Breast epithelium (tissue), 4 donors: ENCODE measurements at places on chromosomes 5 and 9.

DNA sequence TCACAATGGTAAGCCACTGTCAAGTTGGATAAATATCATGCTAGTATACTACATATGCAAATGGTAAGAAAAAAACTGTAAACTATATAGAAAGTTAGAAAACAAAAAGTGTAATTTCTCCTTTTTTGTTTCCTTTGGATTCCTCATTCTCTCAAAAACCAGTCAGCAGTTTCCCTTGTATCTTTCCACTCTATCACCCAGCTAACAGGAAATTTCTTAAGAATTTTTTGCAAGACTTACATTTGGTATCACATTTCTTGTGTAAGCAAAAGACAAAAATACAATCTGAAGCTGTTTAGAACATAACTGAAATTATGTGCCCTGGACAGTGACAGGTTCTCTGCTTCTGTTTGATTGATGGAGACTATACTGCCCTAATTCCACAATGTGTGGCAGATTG lies 25.2 kb upstream of the MSH3 start:
- DNase-seq = no peak
- no peak overlapping the region for H3K4me3 ChIP-seq

DNA sequence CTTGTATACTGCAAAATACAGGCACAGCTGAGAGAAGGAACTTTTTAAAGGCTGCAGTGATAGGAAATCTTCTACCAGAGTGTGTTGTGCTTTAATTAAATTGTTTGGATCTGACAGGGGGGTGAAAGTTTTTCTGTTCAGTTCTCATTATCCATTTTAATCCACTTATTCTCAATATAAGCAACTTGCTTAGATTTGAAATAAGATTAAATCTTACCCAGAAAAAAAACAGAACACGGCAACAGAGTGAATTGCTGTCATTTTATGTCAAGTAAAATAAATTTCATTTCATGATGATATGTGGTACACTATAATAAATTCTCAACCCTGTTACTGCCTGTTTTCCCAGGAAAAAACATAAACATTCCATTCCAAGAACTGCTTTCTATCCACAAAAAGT lies 37.1 kb upstream of the CAMK4 start:
- H3K27me3 ChIP-seq = no peaks in the 10 kb centered on the region
- no peak for DNase-seq
- H3K4me3 ChIP-seq = no peak overlapping the region
- H3K27ac ChIP-seq = no peak overlapping the region
- H3K4me1 ChIP-seq = no peaks in the 10 kb centered on the region

GRCh38 chr5:69138766-69139165 lies 28.2 kb upstream of the CCNB1 start:
- no peak for DNase-seq
- no peak overlapping the region for H3K27ac ChIP-seq
- no peak overlapping the region for H3K4me3 ChIP-seq
- H3K4me1 ChIP-seq = no peaks in the 10 kb centered on the region
- no peaks in the 10 kb centered on the region for H3K27me3 ChIP-seq

- no peaks in the 10 kb centered on the region for H3K27me3 ChIP-seq
- H3K36me3 ChIP-seq = no peaks in the 10 kb centered on the region
- no peak overlapping the region for H3K4me3 ChIP-seq
- peaks cover 7% of the 10 kb centered on the region for H3K4me1 ChIP-seq
- H3K27ac ChIP-seq = peak overlapping the region; percentile 76
- no peak for DNase-seq
Observed at GRCh38 chr9:125538092-125538473, 168.9 kb downstream of the MAPKAP1 start.
